ENCODE measurements at places on chromosomes 1 and 21.
A peak's percentile ranks its signal among the peaks of the same experiment; 100 is the strongest.

GRCh38 chr1:7418442-7419080 is 352.5 kb upstream of the VAMP3 start:
- DNase-seq, result no peak

- DNase-seq, result no peak
Measured at GRCh38 chr1:87148661-87149060, 180.0 kb upstream of the LMO4 start.

- DNase-seq, result no peak
Measured at GRCh38 chr1:17168091-17168876, 36.6 kb upstream of the PADI1 start.

DNA sequence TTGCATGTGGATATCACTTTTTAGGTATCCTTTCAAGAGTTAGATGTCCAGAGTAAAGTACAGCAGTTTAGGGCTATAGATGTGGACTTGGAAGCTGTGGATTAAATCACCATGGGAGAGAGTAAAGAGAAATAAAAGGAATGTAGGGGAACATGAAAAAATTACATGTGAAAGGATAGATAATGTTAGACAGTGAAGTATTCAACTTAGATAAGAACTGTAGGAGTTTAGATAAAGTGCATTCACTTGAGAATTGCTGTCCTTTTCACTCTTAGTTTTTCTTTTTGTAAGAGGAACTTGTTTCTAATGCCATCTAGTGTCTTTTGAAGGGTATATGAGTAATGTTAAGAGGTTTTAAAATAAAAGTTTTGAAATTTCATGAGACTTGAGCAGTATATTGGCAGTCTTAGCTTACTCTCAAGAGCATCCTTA is 40.1 kb downstream of the MAST2 start:
- no peak for DNase-seq

DNA sequence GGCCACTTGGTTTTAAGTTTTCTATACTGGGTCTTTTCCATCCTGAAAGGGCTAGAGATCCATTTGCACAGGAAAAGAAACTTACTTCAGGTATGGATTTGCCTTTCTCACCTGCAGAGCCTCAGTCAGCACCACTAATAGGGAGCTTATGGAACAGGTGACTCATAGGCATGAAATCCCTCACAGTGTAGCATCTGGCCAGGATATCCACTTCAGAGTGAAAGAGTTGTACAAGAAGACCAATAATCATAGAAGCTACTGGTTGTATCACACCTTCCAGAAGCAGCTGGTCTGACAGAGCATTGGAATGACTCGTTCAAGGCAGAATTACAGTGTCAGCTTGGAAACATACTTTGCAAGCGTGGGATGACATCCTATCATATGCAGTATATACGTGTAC is 26.3 kb upstream of the SYT14 start:
- DNase-seq, result no peak

- DNase-seq, result no peak
Measured at GRCh38 chr1:156246781-156247459, 936 bp downstream of the PAQR6 start.

DNA sequence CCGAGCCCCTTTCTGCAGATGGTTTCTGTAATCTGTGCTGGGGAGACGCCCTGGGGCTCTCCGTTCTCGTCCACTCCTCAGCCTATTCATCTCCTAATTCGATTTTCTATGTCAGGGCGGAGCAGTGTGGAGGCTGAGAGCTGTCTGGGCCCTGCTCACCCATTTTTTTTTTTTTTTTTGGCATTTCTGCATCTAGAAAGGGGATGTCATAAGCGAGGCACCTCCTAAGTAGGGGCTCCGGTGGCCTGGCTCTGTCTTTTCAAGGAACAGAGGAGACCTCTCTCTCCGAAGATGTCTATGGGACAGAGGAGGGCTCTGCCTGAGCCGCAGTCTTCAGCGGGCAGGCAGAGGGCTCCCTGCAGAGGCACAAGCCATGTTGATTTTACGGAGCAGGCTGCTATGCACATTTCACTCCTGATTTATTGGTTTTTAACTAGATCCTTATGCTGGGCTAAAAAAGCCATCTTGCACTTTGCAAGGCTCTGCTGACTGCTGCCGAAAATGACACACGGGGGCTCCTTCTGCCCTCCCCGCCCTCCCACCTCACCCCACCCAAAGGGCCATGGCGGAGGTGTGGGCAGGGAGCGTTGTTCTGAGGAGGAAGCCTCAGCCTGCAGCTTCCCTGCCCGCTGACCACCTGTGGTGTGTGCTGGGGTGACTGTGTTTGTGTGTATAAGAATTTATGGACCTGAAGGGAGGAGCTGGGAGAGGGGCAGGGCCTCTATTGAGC is 71.0 kb downstream of the FOXD2 start:
- no peak for DNase-seq

DNA sequence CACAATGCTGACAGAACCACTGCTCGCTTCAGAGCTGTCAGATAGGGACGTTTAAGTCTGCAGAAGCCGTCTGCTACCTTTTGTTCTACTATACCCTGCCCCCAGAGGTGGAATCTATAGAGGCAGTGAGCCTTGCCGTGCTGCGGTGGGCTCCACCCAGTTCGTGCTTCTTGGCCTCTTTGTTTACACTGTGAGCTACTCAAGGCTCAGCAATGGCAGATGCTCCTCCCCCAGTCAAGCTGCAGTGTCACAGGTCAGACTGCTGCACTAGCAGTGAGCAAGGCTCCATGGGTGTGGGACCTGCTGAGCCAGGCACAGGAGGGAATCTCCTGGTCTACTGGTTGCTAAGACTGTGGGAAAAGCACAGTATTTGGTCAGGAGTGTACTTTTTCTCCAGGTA is 47.1 kb downstream of the LEPR start:
- DNase-seq, result no peak

DNA sequence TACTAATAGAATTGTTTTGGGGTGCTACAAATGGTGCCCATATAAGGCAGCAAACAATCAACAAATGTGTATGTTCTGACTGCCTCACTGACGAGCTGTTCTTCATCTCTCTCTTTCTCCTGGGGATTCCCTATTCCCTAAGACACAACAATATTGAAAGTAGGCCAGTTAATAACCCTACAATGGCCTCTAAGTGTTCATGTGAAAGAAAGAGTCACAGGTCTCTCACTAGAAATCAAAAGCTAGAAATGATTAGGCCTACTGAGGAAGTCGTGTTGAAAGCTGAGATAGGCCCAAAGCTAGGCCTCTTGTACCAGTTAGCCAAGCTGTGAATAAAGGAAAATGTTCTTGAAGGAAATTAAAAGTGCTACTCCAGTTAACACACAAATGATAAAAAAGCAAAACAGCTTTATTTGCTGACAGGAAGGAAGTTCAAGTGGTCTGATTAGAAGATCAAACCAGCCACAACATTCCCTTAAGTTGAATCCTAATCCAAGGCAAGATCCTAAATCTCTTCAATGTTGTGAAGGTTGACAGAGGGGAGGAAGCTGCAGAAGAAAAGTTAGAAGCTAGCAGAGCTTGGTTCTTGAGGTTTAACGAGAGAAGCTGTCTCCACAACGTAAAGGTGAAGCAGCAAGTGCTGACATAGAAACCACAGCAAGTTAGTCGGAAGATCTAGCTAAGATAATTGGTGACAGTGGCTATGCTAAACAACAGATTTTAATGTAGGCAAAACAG is 26.3 kb downstream of the ATP2B4 start:
- DNase-seq, result no peak

DNA sequence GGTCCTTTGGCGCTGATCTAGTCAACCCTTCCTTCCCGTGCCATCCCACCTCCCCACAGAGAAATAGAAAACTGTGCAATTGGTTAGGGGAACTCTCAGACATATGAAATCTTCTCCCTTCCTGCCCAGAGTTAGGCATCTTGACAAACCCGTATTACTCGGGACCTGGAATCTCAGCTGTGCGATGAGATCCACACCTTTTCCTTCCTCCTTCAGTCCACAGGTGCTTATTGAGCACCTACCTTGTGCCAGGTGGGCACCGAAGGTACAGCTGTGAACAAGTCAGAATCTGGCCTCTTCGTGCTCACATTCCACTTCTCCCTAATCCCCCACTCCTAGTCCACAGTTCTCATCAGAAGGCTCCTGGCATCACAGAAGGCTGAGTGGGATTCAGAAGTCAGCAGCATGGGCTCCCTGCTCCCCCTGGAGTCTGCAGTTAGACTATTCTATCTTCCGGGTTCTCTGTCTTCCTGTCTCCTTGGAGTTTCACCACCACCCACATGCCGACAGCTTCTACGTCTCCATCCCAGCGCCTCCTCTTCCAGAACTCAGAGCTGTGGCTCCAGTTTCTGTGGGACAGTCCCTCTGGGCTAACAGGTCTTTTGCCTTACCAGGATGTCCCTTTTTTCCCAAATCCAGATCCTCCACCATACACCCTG is 23.0 kb downstream of the KNCN start:
- no peak for DNase-seq

DNA sequence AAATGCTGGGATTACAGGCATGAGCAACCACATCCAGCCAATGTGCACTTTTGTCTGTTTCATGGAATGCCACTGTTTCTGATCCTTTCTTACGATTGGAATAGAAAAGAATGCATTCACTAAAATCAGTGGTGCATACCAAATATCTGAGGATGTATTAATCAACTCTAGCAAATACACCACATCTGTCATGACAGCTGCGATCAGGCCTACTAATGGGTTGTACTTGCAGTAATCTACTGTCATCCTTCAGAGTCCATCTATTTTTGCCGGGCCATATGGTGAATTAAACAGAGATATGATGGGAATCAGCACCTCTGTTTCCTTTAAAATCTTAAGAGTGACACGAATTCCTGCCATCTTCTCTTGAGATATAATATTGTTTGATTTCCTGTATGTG is 8.5 kb upstream of the USP1 start:
- no peak for DNase-seq

GRCh38 chr1:41662061-41662764 is 177.7 kb upstream of the EDN2 start:
- DNase-seq, result peak; percentile 60

- no peak for DNase-seq
Measured at GRCh38 chr1:235865565-235866204, 1.0 kb downstream of the LYST start.

- DNase-seq, result no peak
Measured at GRCh38 chr1:6578624-6579373, 995 bp upstream of the ZBTB48 start.

GRCh38 chr1:221170171-221170570 is 290.9 kb downstream of the HLX start:
- no peak for DNase-seq

DNA sequence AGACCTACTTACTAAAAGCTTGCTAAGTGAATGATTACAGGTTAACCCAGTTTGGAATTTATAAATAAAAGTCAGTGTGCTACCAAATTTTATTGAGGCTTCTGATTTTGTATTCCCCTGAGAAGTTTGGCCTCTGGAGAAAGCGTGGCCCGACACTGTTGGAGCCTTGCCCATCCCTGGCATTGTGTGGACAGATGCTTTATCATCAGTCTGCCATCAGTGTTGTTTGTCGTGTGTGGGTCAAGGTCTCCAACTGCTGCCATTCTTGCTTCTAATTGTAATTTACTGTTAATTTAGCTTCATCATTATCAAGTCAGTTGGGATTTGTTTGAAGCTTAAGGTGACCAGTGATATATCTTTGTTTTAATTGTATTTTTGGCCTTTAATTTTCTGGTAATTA is 62.0 kb upstream of the LPGAT1 start:
- no peak for DNase-seq

- DNase-seq, result no peak
Measured at GRCh38 chr1:163985700-163986099, 573.3 kb upstream of the PBX1 start.

DNA sequence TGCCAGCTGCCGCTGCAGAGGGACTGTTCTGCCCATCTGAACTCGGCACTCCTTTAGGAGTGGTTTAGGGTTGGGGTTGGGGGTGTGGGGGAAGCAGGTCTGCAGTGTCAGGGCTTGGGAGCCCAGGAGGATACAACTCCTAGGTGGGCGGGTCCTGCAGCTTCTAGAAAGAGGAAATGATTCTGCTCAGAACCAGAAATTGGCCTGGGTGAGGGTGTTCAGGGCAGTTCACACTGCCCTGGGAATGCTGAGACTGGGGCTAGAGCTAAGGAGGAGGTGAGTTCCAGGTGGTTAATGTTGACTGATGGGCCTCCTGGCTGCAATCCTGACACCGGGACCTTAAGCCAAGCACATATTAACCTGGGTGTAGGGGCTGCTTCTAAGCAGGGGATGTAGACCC is 4.8 kb upstream of the SLC26A9 start:
- no peak for DNase-seq

GRCh38 chr1:81758181-81758580 is 42.6 kb upstream of the ADGRL2 start:
- no peak for DNase-seq

DNA sequence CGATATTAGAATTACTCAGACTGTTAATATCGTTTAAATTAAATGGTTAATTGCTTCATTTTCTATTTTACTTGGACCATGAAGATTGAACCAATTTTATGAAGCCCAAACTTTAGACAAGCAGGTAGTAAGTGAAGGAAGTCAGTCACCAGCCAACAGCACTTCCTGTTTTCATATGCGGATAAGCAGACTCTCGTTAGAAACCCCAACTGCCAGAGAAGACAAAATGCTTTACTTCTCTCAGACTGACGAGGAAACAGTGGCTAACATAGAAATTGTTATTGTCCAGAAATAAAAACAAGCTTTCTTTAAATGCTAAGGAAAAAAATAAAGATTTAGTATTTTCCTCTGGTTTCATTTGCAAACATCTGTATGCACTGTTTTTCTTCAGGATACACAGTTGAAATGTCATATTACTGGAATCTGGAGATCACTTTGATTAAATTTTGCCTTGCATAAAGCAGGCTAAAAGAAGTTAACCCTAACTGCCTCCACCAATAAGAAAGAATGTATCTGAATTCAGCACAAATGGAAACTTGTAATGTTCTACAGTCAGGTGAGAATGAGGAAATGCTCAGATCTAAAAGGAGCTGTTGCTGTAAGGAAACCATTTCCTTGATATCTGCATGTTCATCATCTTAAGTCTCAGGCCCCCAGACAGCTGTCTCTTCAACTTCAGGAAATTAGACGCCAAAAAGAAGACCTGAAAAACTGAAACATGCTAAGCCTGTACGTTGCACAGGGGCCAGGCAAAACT is 129.8 kb upstream of the SAMSN1 start:
- peak; percentile 72 for DNase-seq

DNA sequence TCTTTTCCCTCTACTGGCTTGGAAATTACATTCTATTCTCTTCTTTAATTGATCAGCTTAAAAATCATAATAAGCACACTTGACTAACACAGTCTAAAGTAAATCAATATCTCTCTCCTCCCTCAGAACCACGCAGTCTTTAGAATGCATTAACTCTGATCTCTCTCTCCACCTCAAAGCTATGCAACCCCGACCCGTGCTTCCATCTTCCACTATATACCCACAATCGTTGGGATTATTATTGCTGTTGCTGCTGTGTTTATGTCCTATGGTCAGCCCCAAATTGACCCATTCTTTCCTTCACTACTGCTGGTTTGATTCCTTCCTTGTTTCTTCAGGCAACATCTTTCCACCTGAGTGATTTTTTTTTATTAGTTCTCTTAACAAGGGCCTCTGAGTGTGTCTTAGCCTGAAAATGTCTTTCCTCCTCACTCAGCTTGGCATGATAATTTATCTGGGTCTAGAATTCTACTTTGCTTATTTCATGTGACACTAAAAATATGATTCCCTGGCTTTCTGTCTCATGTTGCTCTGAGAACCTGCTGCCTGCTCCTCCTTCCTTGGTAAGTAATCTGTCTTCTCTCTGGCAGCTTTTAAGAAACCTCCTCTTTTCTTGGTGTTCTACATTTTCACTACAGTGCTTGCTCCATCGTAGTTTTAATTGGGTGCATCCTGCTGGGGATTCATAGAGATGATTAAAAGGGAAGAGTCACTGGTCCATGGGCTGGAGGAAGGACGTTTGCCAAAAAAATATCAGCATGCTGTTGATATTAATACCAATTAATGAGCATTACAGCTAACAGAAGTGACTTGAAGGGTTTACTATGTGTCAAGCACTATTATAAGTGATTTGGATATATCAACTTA is 472.2 kb downstream of the MATN1 start:
- no peak for DNase-seq
